ENCODE measurements at places on chromosomes 2 and 18. TPM values are rescaled to one million over a fixed set of nuclear protein-coding genes. Genes with fewer than 3 reads are reported as not detected.

ASB18 gene
- total RNA-seq, result not detected

SLC25A12 gene
- total RNA-seq, result 12.2 TPM

- ATAC-seq, result no peak
These were observed 8.7 kb downstream of the CAPN13 start for GRCh38 chr2:30798536-30798991.

DNA sequence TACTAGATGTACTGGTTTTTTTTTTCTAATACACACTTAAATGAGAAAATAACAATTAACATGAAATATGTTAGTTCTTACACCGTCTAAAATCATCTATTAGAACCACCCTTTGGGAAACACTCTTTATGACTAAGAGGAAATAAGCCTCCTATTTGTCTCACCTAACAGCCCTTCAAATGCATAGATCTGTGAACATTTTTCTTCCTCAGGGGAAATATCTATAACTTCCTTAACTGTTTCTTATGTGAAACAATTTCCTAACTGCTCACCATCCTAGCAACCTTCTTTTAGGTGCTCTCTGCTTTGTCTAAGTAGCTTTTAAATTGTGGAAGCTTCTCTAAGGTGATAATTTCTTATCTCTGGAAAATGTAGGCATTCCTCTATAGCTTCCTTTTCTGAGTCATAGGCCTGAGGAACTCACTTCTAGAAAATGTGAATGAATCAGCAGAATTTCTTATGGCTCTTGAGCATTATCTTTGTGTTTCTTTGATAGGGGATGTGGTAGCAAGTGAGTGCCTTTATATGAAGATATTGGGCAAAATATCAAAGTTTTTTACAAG, 56.1 kb downstream of the CNTNAP5 start:
- ATAC-seq, result no peak

DNA sequence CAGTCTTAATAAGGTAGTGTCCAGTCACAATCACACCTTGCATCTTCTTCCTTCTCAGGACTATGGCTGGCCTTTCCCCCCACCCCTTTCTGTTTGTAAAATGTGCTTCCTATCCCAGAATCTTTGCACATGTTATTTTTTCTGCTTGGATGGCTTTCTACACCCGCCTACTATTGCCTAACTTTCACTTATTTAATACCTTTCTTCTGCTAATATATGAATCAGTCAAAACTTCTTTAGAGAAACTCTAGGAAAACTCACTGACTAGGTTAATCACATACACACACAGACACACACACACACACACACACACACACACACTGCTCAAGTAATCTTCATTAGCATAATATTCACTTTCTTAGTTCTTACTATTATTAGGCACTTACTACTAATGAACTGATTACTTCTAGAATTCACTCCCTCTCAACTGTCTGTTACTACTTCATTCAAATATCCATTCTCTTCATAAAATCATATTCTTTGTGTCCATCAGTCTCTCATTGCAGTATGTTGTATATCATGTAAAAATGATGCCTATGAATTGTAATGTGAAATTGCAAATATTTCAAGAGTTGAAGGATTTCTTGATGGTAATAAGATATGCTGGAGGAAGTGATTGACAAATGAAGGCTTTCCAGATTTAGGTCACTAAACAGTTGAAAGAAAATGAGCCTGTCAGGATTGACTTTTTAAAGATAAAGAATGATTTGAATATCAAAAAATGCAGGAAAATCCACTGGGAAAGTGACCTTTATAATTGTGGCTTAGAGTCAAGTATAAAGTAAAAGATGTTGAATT, 51.2 kb downstream of the CLIP4 start:
- peak; percentile 63 for ATAC-seq

- no peak for ATAC-seq
These were observed 50.3 kb upstream of the CCDC85A start for GRCh38 chr2:56133441-56133840.

DNA sequence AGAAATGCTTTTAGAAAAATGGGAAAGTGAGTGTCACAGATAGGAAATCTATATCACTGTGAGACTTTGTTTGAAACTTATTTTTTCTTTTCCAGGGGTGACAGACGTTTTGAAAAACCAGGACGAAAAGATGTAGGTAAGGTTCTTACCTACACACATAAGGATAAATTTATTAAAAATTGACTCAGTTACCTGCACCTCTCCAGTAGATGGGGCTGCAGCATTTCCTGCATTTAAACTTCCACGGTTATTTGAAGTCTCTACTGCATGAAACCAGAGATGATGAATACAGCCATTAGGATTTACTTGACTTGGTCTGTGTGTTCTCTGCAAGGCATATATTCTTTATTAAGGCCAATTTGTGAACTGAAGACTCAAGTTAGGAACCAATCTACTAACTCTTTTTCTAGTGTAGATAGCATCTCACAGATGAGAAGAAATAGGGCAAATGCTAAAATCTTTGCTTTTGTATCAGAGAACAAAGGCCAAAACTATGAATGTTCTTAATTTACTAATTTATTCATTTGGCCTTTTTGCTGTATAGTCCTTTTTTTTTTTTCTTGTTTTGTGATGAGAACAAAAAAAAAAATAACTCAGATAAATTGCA, 15.0 kb downstream of the KCNJ13 start:
- peak; percentile 66 for ATAC-seq

- ATAC-seq, result peak; percentile 3
These were observed 1.1 kb upstream of the DUSP2 start for GRCh38 chr2:96146153-96146880.

- ATAC-seq, result peak; percentile 89
These were observed 23.3 kb upstream of the MC5R start for GRCh38 chr18:13800505-13801259.

- ATAC-seq, result peak; percentile 69
These were observed 36.5 kb upstream of the CYTIP start for GRCh38 chr2:157480182-157480961.

CNRIP1 gene
- total RNA-seq, result 1.6 TPM

FARSB gene
- 24.2 TPM for total RNA-seq

- ATAC-seq, result no peak
These were observed 123.8 kb downstream of the MYO1B start for GRCh38 chr2:191369034-191369433.

IL18R1 gene
- 1.1 TPM for total RNA-seq

NEURL3 gene
- total RNA-seq, result not detected

- ATAC-seq, result no peak
These were observed 47.3 kb upstream of the TACR1 start for GRCh38 chr2:75246441-75247167.

GRCh38 chr2:11798701-11799435, 52.4 kb downstream of the LPIN1 start:
- ATAC-seq, result no peak

RAB27B gene
- total RNA-seq, result 35.3 TPM

DNA sequence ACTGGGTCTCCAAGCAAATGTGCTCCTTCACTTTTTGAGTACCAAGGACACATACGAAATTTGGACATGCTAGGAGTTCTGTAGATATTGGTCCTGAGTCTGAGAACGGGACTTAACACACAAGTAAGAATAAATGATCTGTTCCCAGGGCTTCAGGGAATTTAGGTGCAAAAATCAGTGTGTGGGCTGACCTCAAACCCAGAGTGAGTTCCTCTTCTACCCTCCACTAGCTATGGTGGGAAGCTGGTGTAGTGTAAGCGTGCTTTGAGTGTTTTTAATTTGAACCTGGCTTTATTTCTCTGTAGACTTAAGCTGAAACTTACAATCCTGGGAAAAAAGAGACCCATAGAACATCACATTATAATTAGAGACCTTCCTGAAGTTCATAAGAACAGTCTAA, 50.5 kb downstream of the MYO3B start:
- no peak for ATAC-seq

DNA sequence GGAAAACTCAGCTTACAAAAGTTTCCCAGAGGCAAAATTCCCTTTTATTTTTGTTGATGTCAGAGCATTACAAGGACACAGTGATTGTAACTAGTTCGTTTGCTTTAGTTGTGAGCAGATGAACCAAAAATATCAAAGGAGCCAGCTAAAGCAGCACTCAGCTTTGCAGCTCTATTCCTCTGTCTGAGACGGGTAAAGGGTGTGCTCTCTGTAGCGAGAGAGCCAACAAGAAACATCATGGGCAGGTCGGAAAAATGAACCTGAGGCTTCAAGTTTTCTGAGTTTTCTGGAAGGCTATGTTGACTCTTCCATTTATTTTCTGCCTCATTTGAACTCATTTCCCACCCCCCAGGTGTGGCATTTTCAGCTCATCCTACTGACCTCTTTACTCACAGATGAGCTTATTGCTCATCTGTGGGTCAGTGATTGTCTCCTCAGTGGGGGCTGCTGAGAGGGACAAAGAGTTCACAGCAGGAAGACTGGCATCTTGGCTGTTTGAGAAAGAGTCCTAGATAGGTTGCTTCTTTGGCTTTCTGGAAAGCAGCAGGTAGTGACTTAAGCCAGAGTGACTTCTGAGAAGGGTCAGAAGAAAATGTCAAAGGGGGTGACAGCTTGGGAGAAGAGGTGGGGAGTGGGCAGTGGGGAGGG, 66.6 kb upstream of the EPC2 start:
- ATAC-seq, result no peak

DYSF gene
- total RNA-seq, result 3.4 TPM

- ATAC-seq, result no peak
These were observed 962.9 kb upstream of the FANCL start for GRCh38 chr2:59204040-59204439.

DNA sequence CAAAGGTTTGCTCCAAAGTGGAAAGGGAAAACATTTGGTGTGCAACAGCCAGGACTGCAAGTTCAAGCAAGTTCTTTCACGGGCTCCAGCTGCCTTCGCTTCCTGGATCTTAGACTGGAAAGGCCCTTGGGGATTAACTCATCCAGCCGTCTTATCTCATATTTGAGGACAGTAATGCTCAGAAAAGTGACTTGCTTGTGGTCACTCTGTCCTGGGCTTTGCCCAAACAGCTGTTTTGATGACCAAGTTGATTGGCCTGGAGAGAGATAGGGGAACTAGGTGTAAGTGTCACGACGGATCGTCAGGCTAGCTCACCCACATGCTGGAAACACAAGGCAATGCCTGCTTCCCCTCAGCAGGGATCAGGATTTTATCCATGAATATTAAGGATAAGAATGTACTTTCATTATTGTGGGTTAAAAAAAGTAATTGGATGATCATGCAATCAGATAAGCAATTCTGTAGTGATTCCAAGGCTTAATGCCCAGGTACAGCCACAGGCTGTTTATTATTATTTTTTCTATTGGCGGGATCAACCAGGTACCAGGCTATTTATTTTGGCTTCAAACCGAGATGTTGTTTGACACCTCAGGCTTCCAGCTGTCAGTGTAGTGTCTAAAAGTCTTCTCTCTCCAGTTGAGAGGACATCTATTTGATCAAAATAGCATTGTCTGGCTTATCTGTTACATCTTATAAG, 162.5 kb upstream of the EPAS1 start:
- peak; percentile 67 for ATAC-seq

DNA sequence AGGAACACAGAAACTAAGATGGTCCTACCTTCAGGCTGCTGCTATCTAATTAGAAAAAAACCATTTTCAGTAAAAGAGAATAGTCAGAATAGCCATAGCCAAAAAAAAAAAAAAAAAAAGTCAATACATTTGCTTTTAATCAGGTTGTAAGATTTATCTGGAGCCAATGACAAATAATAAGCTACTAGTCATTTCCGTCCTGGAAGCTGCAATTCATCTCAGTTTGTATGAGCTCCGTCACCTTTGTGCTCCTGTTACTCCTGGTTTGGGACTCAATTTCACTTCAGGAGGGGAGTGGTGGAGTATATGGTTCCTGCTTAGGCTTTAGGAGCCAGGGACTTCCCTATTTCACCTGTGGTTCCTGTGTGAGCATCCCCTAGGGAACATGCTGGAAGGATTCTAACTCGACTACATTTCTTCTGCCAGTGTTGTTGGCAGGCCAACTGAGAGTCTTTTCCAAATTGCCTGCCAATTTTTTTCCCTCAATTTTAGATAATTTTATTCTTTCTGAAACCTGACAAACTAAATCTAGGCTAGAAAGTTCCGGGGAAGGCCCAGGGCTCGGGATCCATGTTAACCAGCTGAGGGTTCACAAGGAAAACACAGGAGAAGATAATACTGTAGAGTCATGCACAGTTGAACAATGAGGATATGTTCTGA, 481.8 kb downstream of the DLGAP1 start:
- ATAC-seq, result no peak

CCDC68 gene
- 1.5 TPM for total RNA-seq

NAB1 gene
- total RNA-seq, result 45.2 TPM

DSG4 gene
- total RNA-seq, result not detected

RGPD4 gene
- not detected for total RNA-seq

- ATAC-seq, result no peak
These were observed 66.6 kb upstream of the ID2 start for GRCh38 chr2:8615252-8615575.

ZNF516 gene
- 19.3 TPM for total RNA-seq

SPAST gene
- total RNA-seq, result 12.0 TPM

GRCh38 chr2:216692636-216693413, 2.5 kb downstream of the IGFBP5 start:
- ATAC-seq, result peak; percentile 24

DCDC2C gene
- total RNA-seq, result not detected

POTEI gene
- not detected for total RNA-seq

DNAH7 gene
- total RNA-seq, result 0.12 TPM

- no peak for ATAC-seq
These were observed 3.0 kb upstream of the SIX3 start for GRCh38 chr2:44938287-44939105.

GRCh38 chr18:11909591-11910026, 1.5 kb upstream of the MPPE1 start:
- ATAC-seq, result peak; percentile 78

DNA sequence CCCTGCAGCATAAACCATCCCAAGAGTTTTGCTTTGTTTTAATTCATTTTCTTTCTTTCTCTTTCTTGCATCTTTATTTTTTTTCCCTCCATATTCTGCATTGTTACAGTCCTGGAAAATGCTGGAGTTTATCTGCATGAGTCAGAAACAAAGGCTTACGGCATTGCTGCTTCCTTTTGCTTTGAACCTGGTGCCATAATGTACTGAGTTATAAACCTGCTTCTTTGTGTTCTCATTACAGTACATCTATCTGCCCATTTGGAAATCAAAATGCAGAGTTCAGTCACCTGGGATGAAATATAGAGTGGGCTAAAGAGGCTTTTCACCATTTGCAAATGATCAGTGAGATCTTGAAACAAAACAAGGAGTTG, 1009.2 kb upstream of the FANCL start:
- no peak for ATAC-seq

TEKT4 gene
- not detected for total RNA-seq

Measured in esophagus mucosa (tissue), 1 donor.